K562 (cell line): ENCODE measurements at places on chromosomes 3 and 15. TPM values are rescaled to one million over a fixed set of nuclear protein-coding genes. Genes with fewer than 3 reads are reported as not detected.

GRCh38 chr15:71588746-71589145 lies 221.6 kb upstream of the NR2E3 start:
- no peak for DNase-seq

GRCh38 chr3:117463276-117464115 lies 753.9 kb downstream of the TUSC7 start:
- no peak for DNase-seq

- DNase-seq = no peak
Observed at GRCh38 chr3:4795905-4796304, 183.3 kb upstream of the BHLHE40 start.

DNA sequence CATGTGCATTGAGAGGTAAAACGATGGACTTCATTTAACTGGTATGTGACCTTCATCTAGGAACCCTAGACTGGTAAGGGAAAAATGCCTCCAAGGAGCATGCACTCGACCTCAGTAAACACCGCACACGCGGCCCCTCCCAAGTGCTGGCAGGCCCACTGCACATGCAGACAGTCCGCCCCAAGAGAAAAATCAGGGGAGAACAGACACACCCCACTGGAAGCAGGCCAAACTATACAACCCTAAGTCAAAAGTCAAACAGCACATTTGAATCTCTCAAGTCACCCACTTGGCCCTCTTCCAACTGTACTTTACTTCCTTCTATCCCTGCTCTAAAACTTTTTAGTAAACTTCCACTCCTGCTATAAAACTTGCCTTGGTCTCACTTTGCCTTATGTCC lies 250.1 kb upstream of the HES1 start:
- no peak for DNase-seq

The ANKRD63 gene
- total RNA-seq = 1.8 and 2.5 TPM in 2 replicates

The RNF168 gene
- total RNA-seq = 29.0 and 31.8 TPM in 2 replicates

The SLC9C1 gene
- total RNA-seq = not detected in 2 replicates
